ENCODE measurements at places on chromosomes 11 and 22.

DNA sequence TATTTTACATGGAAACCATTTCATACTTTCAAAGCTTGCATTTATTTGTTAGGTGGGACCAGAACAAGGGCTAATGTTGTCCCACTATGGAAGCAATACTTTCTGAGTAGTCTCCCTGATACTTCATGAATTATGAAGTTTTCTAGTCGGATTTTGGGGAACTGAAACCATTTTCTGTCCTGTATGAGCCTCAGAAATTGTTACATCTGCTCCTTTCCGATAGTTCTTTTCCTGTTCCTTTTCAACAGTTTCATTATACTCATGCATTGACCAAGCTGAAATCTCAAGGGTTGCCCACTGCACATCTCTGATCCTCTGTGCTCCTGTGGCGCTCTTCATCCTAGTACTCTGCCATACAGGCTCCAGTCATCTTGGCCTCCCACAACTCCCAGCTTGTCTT, 31.5 kb upstream of the GLYATL1 start:
- DNase-seq = no peak

GRCh38 chr11:125720781-125721180, 25.3 kb upstream of the PATE1 start:
- no peak for DNase-seq

DNA sequence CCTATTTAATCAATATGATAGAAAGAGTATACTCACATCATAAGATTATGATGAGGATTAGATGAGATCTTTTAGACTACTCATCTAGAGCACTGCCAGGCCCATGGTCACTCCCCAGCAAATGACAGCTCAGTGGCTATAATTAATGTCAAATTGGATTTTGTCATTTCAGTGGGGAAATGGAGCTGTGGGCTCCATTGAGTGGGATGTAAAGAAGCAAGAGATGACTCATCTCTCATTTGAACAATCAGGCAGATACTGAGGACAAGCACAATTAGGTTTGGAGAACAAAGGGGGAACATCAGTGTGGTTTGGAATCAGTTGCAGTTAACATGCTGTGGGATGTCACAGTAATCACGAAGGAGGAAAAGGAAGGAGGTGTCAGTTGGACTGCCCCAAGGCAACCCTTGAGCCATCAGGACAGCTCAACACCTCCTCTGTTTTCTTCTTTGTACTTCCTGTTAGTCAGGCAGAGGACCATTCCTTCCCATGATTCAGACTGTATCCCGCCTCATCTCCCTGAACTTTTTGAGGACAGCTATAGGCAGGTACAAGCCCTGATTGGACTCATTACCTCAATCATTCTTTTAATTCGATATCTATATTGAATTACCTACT, 473.7 kb upstream of the ISX start:
- DNase-seq = no peak

- no peak for DNase-seq
Measured at GRCh38 chr11:107337917-107338316, 119.7 kb downstream of the CWF19L2 start.

GRCh38 chr11:123601743-123602142, 52.7 kb downstream of the SCN3B start:
- DNase-seq = no peak

- DNase-seq = no peak
Measured at GRCh38 chr11:65629579-65629978, 8.3 kb upstream of the SIPA1 start.

- DNase-seq = no peak
Measured at GRCh38 chr22:27585141-27585540, 216.4 kb downstream of the MN1 start.

GRCh38 chr11:122045181-122045586, 70.8 kb downstream of the BLID start:
- DNase-seq = no peak

GRCh38 chr22:23791738-23792645, 5.2 kb downstream of the SMARCB1 start:
- DNase-seq = no peak

- DNase-seq = no peak
Measured at GRCh38 chr11:104649002-104649401, 249.3 kb downstream of the CASP12 start.

DNA sequence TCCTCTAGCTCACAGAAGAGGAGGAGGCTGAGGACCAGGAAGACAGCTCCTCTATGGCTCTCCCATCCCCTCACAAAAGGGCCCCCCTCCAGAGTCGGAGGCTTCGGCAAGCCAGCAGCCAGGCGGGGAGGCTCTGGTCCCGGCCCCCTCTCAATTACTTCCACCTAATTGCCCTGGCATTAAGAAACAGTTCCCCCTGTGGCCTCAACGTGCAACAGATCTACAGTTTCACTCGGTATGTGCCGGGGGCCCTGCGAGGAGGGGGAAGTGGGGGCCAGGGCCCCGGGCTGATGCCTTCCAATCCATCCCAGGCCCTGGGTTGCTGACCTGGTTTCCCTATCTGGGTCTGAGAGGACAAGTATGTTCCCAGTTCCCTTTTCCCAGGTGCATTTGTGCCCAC, 7.9 kb downstream of the FOXR1 start:
- no peak for DNase-seq

GRCh38 chr11:9760193-9760575, 96.3 kb downstream of the SWAP70 start:
- DNase-seq = no peak

DNA sequence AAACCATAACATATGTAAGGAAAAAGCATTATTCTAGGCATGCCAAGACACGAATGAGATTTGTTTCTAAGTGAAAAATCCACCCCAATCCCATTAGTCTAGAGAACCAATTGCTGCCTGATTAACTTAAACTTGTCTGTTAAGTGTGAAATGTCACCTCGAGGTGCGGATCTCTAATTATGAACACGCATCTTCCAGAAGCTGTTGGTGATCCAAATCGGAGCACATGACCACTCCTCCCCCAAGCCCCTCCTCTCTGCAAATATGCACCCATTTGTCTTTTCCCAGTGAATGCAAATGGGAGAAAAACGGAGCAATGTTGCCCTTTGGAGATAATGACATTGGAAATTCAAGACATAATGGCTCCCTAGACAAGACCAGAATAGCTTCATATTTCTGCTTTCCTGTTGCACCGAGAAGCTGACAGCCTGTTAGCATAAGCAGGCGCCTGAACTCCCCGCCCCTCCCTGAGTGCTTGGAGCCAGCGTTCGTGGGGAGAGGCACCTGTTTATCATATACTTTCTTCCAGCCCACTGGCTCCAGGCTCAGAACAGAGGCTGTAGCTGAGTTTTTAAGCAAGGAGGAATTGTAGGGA, 6.0 kb upstream of the FXYD6 start:
- DNase-seq = no peak

DNA sequence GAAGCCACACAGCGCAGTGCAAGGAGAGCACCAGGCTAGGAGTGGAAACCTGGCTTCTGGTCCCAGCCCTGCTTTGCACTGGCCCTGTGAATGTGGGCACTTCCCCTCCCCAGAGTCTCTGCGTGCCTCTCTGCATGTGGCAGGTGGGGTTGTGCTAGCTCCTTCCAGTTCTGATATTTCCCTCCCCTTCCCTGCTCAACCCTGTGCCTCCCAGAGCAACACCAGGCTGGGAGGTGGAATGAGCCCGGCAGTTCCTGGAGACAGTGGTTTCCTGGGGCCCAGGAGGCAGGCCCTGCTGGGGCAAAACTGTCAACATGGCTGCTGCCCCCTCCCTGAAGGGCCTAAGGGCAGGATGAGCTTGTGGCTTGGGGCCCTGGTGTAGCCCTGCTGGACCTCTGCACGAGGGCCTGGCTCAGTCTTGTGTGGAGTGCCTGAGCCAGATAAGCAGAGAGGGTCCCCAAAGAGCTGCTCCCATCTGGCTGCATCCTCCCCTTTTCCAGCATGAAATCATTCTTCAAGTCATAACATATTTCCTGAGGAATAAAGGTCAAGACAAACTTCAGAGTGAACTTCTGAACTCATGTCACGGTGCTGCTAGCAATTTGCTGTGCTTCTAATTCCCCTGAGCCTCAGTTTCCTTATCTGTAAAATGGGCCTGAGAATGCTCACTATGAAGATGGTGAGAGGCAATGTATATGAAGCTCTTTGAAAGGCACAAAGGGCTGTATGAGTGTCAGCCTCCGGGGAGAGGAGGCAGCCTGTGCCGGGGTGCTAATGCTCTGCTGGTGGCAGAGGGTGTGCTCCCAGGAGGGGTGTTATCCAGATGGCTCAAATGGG, 116.0 kb downstream of the GRIK4 start:
- no peak for DNase-seq

DNA sequence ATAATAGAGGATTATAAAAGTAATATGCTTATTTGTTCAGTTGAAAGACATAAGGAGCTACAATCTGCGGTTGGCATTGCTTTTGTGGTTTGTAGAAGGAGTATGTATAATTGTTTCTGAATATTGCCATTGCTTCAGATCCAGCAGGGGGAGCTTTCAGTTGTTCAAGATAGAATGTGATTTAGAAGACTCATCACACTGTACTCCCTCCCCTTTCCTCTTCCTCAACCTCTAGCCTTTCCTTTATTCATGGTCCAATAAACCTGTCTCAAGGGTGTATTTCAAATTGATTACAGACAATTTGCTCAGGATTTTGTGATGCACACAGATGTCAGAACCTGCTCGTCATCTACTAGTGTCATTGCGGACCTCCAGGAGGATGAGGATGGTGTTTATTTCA, 9.8 kb downstream of the PRMT3 start:
- DNase-seq = no peak

DNA sequence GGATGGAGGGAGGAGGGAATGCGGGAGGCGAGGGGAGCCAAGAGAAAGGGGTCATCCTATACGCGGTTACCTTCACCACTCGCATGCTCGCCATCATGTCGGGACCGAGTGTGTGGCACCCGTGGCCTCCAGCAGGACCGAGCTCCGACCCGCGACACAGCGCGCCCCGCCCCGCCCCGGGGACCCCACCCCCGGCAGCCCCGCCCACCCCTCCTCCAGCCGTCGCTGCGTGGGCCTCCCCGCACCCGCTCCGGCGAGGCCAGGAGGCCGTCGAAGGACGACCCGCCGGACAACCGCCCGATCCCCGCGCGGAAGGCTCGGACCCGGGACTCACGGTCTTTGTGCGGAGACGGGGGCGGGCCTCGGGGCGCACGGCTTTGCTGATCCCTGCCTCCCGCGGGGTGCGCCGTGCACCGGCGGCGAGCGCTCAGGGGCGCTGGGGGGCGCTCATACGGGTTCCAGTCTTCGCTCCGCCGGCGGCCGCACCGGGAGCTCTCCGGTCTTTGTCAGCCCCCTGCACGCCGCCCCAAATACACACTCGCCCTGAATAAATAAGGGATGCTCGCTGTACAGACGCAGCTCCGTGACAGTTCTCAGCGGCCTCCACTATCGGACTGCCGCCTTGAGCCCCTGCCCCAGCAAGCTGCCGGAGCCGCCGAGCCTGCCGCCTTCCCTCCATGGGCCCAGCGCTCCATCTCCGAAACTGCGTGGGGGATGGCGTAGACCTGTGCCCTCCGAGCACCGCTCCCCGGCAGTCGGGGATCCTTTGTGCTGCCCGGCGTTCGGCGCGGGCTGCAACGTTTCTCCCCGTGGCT, at the start of gene UBE2L6:
UBE2L6 (minus strand) TSS at position 158 of the 815 bp plus-strand sequence; CDS start at position 97, 61 bp downstream.
- peak; percentile 46 for DNase-seq
